Posterior cingulate gyrus (tissue), 11 donors: ENCODE measurements at places on chromosomes 5 and 9.

DNA sequence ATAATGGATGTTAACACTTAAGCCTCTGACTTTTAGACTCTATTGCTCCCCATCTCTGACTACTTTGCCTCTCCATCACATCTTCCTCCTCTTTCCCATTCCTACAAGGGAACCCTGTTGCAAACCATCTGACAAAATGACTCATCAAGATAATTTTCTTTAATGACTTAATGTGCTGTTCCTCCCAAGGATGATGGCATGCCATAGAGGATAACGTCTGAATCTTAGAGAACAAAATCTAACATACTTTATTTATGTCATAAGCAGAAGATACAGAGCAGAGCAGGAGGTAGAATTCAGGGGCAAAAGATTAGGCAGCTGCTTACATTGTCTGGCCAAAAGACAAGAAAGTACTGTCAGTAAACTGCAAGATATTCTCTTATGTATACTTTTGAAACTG, 76.8 kb downstream of the FGF10 start:
- DNase-seq = no peak

DNA sequence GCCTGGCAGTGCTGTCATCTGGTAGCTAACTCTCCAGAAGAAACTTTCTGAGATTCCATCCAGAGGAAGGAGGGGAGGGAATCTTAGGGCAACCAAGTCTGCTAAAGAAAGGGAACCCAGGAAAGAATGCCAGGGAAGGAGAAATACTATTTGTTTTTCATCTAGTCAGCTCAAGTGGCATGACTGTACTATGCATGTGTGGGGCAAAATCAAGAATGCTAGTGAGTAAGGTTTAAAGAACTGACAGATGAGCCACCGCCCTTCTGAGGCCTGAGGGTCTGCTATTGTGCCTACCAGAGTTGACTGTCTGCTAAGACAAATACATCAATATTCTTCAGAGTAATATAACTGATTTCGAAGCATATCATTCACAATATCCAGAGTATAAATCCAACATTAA, 204.2 kb downstream of the SLC12A2 start:
- no peak for DNase-seq

DNA sequence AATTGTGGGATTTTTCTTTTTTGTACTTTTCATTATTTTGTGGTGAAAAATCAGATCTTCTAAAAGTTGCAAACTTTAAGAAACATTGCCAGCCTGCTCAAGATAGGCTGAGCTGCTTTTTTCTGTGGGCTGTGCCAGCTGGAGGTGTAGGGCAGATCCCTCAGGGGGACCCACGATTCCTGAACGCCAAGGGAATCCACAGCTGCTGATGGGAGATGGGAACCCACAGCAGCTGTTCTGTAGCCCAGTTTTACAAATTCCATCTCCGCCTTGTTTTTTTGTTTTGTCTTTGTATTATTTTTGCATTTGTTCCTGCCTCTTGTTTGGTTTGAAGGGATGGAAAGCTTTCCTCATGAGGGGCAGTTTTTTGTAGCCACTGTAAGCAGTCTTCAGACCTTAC, 91.0 kb downstream of the WWC1 start:
- no peak for DNase-seq

DNA sequence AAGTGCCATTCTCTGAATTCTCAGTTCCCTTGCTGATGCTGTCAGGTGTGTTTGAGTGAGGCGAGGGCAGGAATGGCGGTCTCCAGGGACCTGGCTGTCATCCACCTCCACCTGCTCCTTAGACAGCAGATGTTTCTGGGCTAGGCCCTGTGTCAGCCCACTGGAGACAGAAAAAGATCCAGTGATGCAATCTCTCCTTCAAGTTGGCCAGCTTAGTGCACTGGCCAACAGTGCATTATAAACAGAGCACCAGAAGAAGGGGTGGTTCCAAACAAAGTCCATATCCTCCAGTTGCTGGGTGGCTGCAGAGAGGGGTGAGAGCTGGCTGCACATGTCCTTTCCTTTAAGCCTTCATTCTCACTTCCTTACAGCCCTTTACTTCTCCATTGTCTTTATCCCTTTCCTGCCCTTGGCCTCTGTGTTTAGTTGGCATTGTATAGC, 26.5 kb downstream of the NANS start:
- peak; percentile 59 for DNase-seq

DNA sequence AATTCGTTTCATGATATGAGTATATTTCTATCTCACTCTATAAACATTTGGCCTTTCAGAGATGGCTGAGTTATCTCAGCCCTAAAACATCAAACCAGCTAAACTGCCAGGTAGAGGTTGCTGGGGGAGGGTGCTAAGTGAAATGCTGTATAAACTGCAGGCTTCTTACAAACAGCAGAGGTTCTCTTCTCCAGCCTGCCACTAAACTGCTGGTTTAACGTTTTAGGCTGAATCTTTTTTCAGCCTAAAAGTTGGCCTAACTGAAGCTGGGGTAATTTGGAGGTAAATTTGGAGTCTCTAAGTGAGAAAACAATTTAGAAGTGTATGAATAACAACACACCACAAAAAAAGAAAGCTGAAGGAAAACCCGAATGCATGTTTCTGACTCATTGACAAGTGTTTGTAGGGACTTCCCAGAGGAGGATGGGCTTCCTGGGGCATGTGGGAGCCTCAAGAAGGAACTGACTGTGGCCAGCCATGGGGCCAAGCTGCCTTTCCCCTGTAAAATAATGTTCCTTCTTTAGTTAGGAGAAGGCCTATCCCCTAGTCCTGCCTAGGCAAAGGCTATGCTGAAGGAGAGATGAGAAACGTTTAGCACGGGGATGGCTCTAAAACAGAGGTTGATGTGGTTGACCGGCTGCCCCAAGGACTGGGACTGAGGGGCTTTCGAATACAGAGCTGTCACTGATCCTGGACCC, 44.3 kb downstream of the SLC28A3 start:
- no peak for DNase-seq

GRCh38 chr5:14469551-14470377, 111.8 kb upstream of the OTULINL start:
- no peak for DNase-seq

DNA sequence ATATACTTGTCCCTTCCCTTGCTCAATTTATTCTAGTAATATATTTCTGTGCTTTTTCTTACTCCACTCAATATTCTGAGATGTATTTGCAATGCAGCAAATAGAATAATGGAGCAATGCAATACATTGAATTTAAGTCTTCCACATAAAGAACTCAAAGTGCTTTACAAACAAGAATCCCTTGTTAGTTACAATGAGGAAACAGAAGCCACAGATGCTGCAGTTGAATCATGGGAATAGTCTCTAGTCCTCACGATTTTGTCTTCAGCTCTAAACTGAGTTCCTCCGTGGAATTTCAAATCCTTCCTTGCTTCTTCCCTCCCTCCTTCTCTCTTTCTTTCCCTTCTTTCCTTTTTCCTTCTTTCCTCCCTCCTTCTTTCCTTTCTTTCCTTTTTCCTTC, 12.5 kb upstream of the TAS2R1 start:
- no peak for DNase-seq

GRCh38 chr5:60487476-60487875, 212.5 kb downstream of the DEPDC1B start:
- no peak for DNase-seq

DNA sequence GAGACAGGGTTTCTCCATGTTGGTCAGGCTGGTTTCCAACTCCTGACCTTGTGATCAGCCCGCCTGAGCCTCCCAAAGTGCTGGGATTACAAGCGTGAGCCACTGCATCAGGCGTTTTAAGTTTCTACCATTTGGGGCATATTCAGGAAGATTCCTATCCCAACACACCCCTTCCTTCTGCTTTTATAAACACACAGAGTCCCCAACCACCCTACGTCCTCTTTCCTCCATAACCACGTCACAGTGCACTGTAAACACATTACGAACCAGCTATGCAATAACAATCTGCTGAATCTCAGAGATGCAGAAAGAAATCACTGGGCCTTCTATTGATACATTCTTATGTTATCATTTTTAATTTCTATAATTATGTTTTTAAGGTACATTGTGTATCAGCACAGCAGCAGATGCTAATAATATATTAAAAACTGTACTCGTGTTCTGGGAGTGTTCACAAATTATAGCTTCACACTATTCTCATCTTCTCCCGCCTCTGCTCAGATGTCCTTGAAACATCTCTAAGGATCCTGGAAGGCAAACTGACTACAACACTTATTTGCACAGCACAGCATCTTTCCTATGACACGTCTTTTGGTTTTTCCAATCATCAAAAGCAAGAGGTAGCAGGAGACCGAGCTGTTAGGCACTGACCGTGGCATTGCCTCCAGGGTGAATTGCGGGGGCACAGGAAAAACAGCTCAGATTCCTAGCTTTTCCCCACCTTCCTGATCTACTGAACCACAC, 60.2 kb downstream of the KCNIP1 start:
- DNase-seq = no peak

- no peak for DNase-seq
Measured at GRCh38 chr5:164377746-164378145, 872.3 kb downstream of the MAT2B start.

DNA sequence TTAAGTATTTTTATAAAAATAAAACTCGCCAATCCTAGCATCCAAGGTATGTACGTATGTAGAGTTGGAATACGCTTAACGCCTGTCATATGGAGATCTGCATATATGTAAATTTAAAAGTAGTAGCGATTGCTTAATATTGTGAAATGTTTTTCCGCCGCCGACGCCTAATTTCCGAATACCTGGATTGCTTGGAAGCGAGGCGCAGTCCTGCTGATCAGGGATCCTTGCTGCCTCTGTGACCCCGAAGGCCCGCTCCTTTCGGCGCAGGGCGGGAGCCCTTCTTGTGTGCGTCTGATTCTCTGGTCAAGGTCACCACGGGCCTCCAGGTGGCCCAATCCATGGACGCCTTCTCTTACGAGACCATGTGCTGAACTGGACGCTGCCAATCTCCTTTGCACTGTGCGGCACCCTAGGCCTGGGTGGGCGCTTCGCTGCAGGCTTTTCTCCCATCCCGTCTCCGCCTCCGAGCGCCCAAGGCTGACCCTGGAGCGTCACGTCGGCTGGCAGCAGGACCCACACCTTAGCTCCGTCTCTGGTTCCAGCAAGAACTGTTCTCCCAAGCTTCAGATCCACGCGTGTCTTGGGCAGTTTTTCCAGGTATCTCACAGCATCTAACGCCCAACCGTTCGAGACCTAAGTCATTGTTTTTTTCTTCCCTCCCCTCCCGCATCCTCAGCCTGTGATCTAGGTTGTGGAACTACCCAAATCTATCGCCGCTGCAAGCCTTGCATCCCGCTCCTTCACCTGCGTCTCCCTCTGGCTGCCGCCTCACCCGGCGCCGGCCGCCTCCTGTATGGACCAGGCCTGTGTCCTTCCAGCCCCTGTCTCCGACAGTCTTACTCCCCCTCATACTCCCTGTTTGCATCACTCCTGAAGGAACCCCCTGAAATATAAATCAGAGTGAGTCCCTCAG, 3.6 kb upstream of the TRIM41 start:
- DNase-seq = no peak

DNA sequence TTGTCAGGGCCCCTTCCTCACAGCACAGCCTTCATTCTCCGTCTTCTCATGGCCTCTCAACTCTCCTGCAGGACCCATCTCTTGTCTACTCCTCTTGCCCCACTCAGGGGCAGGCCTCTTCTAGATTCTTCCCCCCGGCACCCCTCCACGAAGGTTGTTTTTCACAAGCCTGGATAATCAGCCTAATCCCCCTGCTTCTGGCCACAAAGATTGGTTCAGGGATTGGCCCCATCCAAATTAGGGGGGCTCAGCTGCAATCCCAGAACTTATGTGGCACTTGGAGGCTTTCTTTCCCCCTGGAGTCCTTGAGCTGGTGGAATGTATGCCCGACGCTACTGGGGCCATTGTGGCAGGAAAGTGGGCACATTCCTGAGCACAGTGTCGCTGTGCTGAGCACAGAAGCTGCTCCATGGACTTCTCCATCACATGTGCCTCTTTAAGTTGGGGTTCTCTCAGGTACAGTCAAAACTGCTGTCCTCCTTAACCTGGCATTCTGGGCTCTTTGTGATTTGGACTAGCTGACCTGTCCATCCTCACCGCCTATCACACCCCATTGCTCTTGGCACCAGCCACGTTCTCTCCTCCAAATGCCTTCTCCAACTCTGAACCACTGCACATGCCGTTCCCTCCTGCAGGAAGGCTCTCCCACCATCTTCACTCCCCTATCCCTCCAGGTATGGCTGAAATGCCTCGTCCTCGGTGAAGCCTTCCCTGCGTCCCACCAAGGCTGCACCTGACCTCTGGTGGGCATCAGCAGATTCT, 66.8 kb upstream of the RNF130 start:
- no peak for DNase-seq

- no peak for DNase-seq
Measured at GRCh38 chr5:67338421-67338820, 141.8 kb upstream of the CD180 start.

DNA sequence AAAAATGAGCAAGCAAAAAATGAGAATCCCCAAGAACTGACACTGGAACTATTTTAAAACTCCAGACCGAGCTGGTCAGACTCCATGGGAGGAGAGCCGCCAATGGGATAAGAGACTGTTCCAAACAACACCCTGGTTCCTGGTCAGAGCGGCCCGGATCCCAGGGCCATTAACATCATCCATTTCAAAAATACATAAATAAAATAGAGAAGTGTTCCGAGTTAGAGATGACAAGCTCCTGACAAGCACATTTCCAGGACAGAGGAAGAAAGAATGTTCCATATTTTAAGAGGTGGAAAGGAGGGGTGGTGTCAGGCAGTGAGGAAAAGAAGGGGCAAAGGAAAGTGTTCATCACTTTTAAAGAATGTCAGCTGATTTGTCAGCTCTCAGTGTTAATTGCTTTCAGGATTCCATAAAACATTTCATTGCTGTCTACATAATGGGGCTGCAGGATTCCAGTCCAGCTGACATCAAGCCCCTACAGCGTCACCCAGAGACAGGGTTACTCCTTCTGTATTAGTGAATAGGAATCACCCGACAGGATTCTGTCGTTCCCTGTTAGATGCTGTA, 202.5 kb upstream of the TRIM32 start:
- DNase-seq = no peak

DNA sequence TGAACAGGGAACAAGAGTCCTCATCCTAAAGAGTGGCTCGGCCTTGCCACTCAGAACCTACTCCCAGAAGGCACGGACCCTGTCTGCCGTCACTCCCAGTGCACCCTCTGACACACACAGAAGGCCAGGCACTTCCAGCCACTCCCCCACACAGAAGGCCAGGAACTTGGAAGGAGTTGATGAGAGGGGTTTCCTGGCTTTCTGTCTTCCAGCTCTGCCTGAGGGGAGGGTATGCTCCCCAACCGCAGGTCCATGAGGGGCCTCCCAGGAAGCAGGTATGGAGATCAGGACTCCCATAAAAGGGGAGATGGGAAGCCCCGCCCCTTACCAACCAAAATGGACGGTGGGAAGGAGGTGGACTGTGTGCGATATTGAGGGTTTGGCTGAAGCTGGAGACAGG, 247.6 kb upstream of the IRX4 start:
- DNase-seq = no peak

GRCh38 chr5:143006501-143006900, 236.3 kb downstream of the ARHGAP26 start:
- no peak for DNase-seq

- no peak for DNase-seq
Measured at GRCh38 chr5:37146896-37147295, 102.3 kb downstream of the CPLANE1 start.
